ENCODE measurements at places on chromosomes 3 and 15. TPM values are rescaled to one million over a fixed set of nuclear protein-coding genes. Genes with fewer than 3 reads are reported as not detected.

RAB7A gene
- 231 TPM for total RNA-seq

- no peak for ATAC-seq
Measured at GRCh38 chr3:37229740-37230139, 55.4 kb upstream of the LRRFIP2 start.

SCG3 gene
- total RNA-seq = not detected

ANKRD34C gene
- not detected for total RNA-seq

GRCh38 chr3:195151866-195152541 is 119.0 kb downstream of the XXYLT1 start:
- peak; percentile 19 for ATAC-seq

- ATAC-seq = no peak
Measured at GRCh38 chr3:136973352-136973751, 15.6 kb downstream of the IL20RB start.

- peak; percentile 88 for ATAC-seq
Measured at GRCh38 chr3:108914774-108915641, 38.7 kb downstream of the GUCA1C start.

- no peak for ATAC-seq
Measured at GRCh38 chr3:56001991-56002390, 466.3 kb downstream of the ERC2 start.

DNA sequence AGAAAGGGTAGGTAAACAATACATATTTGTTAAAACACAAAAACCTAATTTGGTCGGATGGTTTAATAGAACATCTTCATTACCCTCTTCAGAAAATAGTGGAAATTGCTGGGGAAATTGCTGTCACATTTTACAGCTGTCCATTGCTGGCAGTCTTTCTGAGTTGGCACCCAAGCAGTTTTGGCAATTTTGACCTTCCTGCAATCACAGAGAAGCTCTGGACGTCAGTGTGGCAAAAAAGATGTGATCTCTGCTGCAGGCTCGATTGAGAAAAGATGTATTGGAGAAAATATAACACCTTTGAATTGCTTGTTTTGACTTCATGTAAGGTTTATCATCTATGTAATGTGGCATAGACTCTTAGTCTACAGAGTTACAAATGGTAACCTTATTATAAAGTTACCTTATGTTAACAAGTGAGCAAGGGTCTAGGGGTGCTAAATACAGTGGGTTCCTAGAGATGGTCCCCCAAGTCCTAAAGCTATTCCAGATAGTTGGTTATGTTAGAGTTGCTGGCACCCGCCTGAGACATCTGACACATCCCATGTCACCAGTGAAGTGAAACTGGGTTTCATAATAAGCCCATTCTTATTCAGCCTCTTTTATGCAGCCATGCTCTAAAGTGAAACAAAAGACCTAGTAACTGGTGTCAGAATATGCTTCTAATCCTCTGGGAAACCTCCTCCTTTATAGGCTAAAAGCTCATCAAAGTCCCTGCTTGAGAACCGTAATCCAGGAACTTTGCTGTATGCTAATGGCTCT is 14.0 kb downstream of the UBE2E1 start:
- ATAC-seq = no peak

- ATAC-seq = no peak
Measured at GRCh38 chr15:80641384-80641783, 53.7 kb upstream of the ABHD17C start.

FAM81A gene
- 1.2 TPM for total RNA-seq

DNA sequence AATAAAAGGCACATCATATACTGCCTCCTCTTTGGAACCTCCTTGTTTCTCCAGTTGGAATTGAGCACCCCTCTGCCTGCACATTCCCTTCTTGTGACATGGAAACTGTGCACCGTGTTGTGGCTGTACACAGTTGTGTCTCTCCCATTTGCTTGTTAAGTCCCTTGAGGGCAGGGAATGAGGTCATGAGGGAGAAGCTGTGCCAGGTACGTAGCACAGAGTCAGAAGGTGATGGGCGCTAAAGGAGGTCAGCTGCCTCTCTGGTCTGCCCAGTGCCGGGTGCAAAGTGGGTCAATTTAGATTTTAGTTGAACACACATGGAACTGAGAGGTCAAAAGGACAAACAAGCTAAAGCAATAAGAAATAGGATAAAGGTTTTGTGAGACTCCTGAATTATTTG is 124.4 kb downstream of the FAM43A start:
- no peak for ATAC-seq

- ATAC-seq = no peak
Measured at GRCh38 chr3:175274056-175274455, 414.9 kb downstream of the NAALADL2 start.

SPINK8 gene
- total RNA-seq = 1.6 TPM

SEMA5B gene
- not detected for total RNA-seq

CFAP91 gene
- total RNA-seq = not detected

- no peak for ATAC-seq
Measured at GRCh38 chr3:186969607-186970006, 39.3 kb downstream of the ST6GAL1 start.

LDHAL6B gene
- not detected for total RNA-seq

SERINC4 gene
- 0.36 TPM for total RNA-seq

- ATAC-seq = no peak
Measured at GRCh38 chr3:184648636-184649035, 63.2 kb downstream of the MAGEF1 start.

GRCh38 chr3:106435899-106436453 is 567.2 kb upstream of the CBLB start:
- no peak for ATAC-seq

- no peak for ATAC-seq
Measured at GRCh38 chr15:69562564-69562963, 109.9 kb downstream of the RPLP1 start.

GRCh38 chr3:189249987-189250386 is 78.2 kb downstream of the TPRG1 start:
- no peak for ATAC-seq

GRCh38 chr15:45150481-45150880 is 20.7 kb downstream of the DUOX1 start:
- ATAC-seq = no peak

- peak; percentile 99 for ATAC-seq
Measured at GRCh38 chr15:57485869-57486268, 105.8 kb upstream of the MYZAP start.

EAF2 gene
- 3.3 TPM for total RNA-seq

GRCh38 chr3:46706771-46707582 is 5.8 kb downstream of the TMIE start:
- ATAC-seq = no peak

PAQR5 gene
- total RNA-seq = 13.6 TPM

GRCh38 chr3:123813876-123814275 is 70.3 kb downstream of the MYLK start:
- no peak for ATAC-seq

DNA sequence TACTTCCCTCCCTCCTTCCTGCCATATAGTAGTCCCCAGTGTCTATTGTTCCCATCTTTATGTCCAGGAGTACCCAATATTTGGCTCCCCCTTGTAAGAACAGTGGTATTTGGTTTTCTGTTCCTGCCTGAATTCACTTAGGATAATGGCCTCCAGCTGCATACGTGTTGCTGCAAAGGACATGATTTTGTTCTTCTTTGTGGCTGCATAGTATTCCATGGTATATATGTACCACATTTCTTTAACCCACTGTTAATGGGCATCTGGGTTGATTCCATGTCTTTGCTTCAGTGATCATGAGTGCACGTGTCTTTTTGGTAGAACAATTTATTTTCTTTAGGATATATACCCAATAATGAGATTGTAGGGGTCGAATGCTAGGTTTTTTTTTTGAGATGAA is 19.3 kb downstream of the SPRED1 start:
- no peak for ATAC-seq

EHD4 gene
- 32.0 TPM for total RNA-seq

GRCh38 chr3:71376911-71377310 is 206.6 kb downstream of the FOXP1 start:
- no peak for ATAC-seq

DNA sequence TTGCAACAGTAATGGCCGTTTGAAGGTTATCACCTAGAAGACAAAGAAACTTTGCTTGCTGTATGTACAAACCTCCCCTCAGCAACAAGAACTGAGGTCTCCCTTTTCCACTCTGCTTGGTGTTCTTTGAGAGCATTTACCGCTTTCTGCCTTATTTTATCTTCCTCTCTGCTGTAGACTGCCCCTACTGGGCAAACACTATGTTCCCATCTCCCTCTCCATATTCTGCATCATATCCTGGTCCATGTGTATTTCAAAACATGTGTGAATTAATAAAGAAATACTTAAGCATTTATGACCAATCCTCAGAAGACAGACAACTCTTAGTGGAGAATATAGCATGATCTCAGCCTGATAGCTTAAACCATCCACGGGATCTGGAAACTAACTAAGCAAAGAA is 64.4 kb downstream of the ATP13A5 start:
- ATAC-seq = no peak

DNA sequence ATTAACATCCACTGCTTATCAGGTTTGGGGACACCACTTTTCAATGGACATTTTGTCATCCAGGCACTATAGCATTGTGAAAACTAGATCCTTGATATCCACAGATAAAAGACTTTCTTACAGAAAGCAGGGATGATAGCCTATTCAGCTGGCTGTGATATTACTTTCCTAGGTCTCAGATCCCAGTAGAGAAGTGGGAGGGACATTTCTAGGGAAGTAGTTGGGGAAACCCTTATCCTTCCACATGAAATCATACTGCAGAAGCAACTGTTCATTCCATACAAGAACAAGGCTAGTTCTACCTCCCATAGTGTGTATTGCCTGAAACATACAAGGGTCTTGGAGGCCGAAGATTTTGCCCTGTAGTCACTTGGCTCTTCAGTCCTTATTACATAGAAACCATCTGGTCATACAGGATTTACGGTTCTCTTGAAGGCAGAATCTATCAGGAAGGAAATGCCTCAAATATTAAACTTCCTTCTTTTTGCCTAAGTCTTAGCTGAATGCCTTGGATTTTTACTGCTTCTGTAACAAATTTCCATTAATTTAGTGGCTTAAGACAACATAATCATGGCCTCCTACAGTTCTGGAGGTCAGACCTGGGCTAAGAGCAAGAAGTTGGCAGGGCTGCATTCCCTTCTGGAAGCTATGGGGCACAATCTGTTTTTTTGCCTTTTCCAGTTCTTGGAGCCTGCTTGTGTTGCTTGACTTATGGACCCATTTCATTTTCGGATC is 119.4 kb downstream of the ECT2 start:
- ATAC-seq = no peak

All from esophagus mucosa (tissue), 1 donor.